ENCODE measurements at places on chromosomes 1 and 21.

- DNase-seq, result no peak
Measured at GRCh38 chr1:235720544-235720943, 71.0 kb upstream of the GNG4 start.

GRCh38 chr1:26959722-26960624 is at the start of gene KDF1:
Gene KDF1, minus strand, starts transcription at chr1:26960468. Its CDS starts 8,088 bp downstream, at chr1:26952380.
- DNase-seq, result peak; percentile 8

DNA sequence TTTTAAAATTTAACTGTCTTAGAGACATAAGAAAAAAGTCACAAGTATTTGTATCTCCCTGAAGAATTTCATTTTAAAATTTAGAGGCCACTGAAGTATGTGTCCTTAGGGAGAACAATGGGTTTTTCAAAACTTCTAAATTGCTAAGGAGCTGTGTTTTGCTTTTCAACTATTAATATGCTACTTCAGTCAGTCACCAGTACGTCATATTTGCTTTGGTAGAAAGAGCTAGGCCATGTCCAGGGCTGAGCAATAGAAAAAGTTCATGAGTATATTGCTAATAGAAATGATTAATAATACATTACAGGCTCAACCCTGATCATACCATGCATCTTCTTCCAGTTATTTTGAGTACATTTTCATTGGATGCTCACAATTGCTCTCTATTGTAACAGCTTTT is 1.7 kb upstream of the SGIP1 start:
- no peak for DNase-seq

GRCh38 chr1:166383635-166384346 is 217.0 kb upstream of the FAM78B start:
- no peak for DNase-seq

DNA sequence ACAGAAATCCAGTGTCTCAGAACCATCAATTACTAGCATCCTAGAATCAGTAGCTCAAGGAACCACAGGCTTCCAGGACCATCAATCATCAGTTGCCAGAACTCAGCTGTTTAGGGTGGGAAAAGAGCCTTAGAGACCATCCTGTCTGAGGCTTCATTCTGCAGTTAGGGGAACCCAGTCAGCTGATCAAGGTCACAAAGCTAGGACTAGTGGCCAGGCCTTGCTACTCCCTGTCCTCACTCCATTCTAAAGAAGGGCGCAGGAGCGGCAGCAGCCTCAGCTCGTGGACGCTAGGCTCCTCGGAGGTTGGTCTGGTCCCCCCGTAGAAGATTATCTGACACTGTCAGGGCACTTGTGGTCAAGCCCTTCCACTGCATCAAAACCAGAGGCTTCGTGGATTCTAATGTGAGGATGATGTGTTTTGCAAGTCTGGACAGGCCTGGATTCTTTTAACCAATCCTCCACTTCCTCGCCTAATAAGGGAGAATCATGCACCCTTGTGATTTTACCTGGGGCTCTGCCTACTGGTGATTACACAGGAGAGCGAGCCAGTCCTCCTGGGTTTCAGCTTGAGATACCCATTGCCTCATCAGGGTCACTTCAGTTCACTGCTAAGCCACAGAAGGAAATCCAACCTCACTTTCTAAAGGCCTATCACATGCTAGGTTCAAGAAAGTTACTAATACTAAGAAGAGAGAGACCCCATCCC is 41.7 kb upstream of the IFFO2 start:
- no peak for DNase-seq

- DNase-seq, result no peak
Measured at GRCh38 chr1:87004857-87005256, 90.4 kb downstream of the HS2ST1 start.

GRCh38 chr1:77557053-77557452 is 125.4 kb downstream of the ZZZ3 start:
- no peak for DNase-seq

- no peak for DNase-seq
Measured at GRCh38 chr1:1356166-1356795, 2.1 kb downstream of the MXRA8 start.

DNA sequence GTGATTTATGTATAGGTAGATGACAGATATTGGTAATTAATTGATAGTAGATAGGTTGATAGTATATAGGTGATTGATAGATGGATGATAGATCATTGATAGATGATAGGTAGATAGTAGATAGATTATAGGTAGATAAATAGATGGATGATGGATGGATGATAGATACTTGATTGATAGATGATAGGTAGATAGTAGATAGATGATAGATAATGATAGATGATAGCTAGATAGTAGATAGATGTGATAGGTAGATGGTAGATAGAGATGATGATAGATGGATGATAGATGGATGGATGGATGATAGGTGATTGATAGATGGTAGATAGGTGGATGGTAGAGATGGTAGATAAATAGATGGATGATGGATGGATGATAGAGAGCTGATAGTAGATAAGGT is 62.0 kb upstream of the SAMD11 start:
- no peak for DNase-seq

- no peak for DNase-seq
Measured at GRCh38 chr1:119827010-119827409, 15.8 kb upstream of the REG4 start.

DNA sequence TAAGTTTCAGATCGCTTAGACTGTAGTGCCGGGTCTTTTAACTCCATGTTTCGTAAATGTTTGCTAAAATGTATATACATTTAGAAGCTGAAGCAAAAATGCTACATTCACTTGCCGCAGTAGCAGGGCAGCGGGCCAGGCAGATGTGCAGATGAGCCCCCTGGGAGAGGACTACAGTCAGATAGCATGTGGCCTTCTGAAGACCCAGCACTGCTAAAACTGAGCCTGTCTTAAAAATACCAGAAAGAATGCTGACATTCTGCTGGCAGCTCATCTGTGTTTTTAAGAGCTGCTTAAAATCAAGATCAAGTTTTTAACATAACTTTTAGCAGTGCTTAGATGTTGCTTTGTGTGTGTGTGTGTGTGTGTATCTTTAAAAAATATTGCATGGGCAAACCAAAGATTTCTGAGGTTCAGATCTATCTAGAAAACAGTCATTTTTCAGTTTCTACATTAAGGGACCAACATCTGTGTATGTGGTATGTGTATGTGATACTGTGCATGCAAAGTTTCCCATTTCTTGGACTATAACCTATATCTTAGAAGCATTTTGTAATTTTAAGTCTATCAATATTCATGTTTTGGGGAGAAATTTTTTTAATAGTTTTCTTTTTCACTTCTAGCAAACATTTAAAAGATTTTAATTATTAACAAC is 31.7 kb downstream of the CHRM3 start:
- no peak for DNase-seq

DNA sequence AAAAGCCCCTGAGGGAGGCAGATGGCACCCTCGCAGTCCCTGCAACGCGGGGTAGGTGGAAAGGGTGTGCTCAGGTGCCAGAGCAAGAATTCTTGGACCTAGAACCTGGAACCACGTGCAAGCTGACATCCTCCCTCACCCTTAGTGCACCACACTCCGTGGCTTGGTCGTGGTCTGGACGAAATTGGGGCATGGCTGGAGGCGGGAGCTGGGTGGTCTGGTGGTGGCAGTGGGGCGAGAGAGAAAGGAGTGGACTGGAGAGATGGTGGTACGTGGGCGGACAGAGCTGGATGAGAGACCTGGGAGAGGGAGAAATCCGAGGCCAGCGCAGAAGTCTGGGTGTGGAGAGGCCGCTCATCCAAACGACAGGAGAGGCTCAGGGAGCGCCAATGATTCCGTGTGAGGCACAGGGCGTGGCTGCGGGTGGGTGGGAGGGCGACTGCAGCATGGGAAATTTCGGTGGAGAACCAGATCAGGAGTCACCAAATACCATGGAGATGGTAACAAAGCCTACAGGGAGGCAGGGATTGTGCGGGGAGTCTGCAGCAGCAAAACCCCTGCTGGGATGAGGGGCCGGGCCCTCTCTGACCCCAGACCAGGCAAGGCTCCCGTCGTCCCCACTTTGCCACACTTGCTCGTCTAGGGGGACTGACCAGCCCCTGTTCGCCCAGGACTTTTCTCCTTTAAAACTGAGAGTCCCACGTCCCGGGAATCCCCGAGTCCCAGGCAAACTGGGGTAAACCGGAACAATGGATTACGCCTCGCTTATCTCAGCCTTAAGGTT is 31.9 kb downstream of the CDCP2 start:
- DNase-seq, result no peak

GRCh38 chr1:234608911-234609690 is 877 bp downstream of the IRF2BP2 start:
- no peak for DNase-seq

DNA sequence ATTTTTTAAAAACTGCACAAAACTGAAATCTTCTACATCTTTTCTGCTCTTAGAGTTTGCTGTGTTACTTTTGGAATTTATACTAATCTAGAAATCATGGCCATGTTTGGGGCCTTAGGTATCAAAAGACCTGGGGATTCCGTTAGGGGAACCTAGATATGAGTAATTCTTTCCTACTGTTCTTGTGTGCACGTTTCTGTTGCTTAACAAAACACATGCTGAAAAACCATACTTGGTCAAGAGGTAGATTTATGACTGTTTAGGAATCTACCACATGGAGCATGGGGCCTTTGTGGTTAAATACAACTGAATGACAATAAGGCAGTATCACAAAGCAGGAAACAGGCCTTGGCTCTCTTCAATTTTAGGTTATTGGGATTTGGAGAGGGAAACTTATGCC is 291.9 kb upstream of the USP25 start:
- DNase-seq, result no peak

DNA sequence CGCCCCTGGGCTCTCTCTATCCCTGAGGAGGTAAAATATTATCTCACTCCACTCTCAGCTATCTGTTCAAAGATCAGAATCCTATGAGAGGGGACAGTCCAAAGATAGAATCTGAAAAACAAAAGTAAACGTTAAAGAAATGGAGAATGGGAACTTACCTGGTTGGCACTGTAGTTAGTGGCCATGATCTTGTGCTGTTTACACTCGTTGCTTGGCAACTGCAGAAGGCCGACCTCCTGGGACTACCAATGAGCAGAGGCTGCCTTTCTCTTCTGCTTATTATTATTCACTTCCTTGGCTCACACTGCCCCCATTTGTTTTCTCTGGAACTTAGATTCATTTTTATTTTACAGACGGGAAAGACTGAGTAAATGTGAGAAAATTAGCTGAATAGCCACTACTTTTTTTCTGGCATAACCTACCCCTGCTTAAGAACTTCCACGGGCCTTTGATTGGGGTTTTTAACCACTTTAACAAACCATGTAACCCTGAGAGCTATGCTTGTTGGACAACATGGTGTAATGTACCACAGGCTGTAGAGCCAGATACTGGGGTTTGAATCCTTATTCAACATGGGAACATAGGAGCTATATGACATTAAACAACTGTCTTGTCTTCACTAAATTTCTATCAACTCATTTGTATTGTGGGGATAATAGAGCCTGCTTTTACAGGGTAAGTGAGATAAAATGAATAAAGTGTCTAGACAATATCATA is at the start of gene CFAP126:
TSS of gene CFAP126 (minus strand) at position 193 of the 717 bp plus-strand sequence. CDS start at position 185, 8 bp downstream.
- DNase-seq, result peak; percentile 56

DNA sequence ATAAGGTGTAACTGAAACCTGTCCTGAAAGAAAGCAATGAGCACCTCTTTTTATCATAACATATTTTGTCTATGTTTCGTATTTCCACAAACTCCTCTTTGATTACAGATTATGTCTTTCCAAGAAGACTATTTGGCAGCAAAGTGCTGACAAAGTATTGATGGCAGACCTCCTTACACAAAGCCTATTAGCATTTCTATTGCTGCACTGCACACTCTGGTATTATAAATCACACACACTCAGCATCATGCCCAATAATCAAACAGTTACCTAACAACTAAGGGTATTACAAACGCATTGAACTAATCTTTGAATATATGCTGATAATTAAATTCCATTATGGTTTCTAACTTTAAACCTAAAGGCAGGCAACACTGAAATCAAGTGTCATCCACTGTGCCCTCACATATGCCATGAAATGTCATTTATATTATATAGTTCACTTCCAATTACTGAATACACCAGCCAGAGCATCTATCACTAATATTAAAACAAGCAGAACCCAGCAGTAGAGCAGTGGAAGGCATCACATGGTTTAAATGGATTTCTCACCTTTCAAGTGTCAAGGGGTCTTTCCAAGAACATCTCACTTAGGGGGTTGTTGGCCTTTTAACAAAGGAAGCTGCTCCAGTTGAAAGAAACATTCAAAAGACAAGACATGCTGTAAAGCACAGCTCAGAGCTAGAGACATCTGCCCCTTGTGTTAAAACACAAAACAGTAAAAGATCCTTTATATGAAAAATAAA is 239.1 kb downstream of the RERE start:
- DNase-seq, result no peak

DNA sequence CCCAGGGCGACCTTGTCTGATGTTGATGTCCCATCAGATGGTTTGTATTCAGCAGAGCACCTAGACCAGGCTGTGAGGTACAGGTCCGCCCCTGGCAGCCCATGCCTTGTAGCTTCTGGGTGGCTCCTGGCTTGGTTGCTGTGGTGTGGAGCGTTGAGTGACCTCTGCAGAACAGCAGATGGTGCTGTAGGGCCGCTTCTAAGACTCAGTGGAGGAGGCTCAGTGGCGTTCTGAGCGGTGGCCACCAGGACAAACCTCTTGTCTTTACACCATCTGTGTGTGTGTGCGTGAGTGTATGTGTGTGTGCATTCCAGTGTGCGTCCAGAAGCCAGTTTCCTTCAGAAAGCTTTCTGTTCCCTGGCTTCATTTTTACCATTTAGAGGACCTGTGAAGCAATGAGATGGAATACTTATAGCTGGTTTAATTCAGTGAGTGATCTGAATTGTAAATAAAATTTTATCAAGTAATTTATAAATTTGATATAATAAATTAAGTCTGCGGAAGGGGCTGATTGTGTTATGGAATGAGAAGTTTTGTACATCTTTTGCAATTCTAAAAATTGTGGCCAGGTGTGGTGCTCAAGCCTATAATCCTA is 66.1 kb downstream of the ADARB1 start:
- DNase-seq, result peak; percentile 83

DNA sequence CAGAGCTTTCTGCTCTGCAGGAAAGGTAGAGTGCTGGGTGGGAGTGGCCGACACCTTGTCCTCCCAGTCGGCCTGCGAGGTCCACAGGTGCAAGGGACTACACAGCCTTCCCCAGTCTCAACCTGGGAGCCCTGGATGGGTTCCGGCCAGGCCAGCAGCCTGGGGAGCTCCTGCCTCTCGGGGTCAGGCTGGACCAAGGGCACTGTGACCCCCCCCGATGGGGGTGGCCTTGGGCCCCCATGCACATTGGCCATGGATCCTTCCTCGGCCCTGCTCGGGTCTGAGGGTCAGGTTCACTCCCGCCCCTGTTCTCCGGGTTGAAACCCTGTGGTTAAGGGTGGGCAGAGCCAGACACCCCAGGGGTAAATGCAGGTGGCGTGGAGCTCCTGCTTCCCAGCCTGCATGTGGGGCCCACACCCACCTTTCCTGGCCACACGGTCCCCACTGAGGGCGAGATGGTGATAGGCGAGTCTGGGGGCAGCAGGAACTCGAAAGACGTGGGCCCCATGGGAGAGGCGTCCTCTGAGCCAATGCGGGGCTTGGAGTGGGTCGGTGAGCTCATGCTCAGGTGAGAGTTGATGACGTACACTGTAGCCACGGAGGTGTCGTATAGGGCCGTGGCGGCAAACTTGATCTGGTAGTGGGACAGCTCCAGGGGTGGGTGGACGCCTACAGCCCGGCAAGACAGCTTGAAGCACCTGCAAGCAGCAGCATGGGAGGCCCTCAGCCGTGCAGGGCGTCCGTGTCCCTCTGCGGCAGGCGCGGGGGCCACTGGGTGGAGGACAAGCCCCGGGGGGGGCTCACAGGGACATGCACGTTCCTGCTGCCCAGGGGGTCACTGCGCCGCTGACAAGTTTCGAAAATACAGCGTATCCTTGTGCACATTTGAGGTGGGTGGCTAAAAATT is 10.8 kb upstream of the TMEM52 start:
- DNase-seq, result no peak

- no peak for DNase-seq
Measured at GRCh38 chr1:107649023-107649422, 316.0 kb downstream of the VAV3 start.

GRCh38 chr1:82785268-82785790 is 984.6 kb downstream of the ADGRL2 start:
- DNase-seq, result no peak
